ENCODE measurements at places on chromosomes 1 and 21.

GRCh38 chr21:46549650-46550049, 55.2 kb downstream of the S100B start:
- DNase-seq: no peak

- no peak for DNase-seq
Observed at GRCh38 chr1:238832106-238832505, 554.3 kb upstream of the CHRM3 start.

- DNase-seq: no peak
Observed at GRCh38 chr1:40264354-40264781, 6.3 kb downstream of the ZMPSTE24 start.

GRCh38 chr1:31095298-31095981, 29.9 kb upstream of the PUM1 start:
- no peak for DNase-seq

GRCh38 chr1:206563367-206564207, 48.7 kb downstream of the EIF2D start:
- DNase-seq: no peak

- DNase-seq: no peak
Observed at GRCh38 chr1:22236166-22236565, 93.3 kb upstream of the WNT4 start.

DNA sequence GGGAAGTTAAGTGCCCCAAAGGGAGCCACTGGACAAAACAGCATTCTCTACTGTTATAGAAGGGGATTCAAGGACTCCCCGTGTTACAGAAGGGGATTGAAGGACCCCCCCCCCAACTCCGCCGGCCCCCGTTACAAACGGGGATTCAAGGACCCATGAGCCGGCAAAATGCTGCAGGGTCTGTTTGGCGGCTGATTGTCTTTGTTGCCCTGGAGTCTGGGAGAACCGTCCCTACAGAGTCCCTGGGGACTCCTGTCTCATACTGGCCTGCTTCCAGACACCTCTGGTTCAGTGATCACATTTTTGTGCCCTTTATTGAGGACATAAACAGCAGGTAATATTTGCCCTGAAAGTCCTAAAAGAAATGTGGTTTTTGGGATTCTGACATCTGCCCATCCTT, 96.4 kb downstream of the SYF2 start:
- DNase-seq: no peak

- DNase-seq: no peak
Observed at GRCh38 chr1:180494370-180494769, 8.0 kb downstream of the ACBD6 start.

GRCh38 chr1:20840731-20841130, 53.6 kb upstream of the HP1BP3 start:
- DNase-seq: no peak

DNA sequence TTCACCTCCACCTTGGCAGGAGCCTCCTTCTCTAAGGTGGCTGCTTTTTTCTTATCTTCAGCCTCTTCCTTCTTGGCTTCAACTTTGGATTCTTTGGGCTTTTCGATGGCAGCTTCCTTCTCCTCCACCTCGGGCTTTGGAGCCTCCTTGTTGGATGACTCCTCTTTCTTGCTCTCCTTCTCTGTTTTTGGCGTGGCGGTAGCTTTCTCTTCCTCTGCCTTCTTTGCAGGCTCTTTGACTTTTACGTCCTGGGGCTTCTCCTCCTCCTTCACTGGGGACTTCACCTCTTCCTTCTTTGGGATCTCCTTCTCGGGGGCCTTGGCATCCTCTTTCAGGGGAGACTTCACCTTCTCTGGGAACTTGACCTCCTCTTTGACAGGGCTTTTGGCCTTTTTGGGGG, 13.9 kb upstream of the CD2 start:
- DNase-seq: no peak

- peak; percentile 22 for DNase-seq
Observed at GRCh38 chr1:178541829-178542553, 29.1 kb downstream of the TEX35 start.

- no peak for DNase-seq
Observed at GRCh38 chr1:200775850-200776249, 37.2 kb downstream of the CAMSAP2 start.

- DNase-seq: no peak
Observed at GRCh38 chr1:96568639-96569038, 152.9 kb upstream of the PTBP2 start.

DNA sequence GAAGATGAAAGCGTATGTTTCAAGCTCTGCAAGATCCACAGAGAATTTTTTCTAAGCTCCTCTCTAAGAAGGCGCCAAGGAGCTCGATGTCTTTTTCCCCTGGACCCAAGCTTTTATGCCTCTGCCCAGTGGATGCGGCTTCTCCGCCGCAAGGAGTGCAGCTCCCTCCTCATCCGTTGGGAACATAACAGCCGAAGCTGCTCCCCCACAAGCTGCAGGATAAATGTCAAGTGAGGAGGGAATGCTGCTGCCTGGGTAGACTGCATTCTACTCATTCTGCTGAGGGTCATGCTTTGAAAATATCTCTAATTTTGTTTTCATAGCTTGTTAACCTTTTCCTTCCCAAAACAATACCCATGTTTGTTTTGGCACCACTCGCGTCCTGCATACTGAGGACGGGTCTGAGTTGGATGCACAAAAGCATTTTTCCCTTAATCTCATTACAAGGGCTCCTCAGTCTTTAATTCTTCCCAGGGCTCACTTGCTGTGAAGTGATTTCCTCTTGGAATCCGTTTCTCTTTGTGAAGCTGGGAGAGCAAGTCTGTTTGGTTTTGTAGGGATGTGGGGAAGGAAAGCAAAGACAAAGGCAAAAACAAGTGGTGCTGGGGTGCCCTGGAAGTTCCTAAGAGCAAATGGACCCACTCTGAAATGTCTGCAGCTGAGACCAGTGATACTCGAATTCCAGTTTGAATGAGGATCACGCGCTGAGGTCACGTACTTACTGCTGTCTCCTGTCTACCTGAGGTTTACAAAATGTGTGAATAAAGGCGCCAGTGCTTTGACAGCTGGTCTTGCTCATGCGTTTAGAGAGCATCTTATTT, 134.0 kb upstream of the IRF2BP2 start:
- DNase-seq: no peak

GRCh38 chr1:98405581-98406074, 255.9 kb upstream of the SNX7 start:
- DNase-seq: no peak

DNA sequence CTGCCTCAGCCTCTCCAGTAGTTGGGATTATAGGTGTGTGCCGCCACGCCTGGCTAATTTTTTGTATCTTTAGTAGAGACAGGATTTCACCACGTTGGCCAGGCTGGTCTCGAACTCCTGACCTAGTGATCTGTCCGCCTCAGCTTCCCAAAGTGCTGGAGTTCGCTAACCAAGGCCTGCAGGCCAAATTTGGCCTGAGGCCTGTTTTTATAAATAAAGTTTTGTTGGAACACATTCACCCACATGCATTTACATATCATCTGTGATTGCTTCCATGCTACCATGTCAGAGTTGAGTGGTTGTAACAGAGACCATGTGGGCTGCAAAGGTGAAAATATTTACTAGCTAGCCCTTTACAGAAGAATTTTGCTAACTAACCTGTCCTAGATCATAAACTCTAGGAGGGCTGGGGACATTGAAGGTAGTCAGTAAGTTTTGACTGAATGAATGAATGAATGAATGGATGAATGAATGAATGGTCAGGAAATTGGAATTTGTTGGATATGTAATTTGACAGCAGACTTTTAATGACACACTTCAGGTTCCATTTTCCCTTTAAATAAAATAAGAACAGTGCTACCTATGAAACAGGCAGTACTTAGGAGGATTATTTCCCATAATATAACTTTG, 38.4 kb downstream of the ROR1 start:
- DNase-seq: no peak

GRCh38 chr1:169318536-169319244, 48.9 kb downstream of the NME7 start:
- no peak for DNase-seq

GRCh38 chr1:35097224-35097623, 18.0 kb downstream of the ZMYM1 start:
- no peak for DNase-seq

DNA sequence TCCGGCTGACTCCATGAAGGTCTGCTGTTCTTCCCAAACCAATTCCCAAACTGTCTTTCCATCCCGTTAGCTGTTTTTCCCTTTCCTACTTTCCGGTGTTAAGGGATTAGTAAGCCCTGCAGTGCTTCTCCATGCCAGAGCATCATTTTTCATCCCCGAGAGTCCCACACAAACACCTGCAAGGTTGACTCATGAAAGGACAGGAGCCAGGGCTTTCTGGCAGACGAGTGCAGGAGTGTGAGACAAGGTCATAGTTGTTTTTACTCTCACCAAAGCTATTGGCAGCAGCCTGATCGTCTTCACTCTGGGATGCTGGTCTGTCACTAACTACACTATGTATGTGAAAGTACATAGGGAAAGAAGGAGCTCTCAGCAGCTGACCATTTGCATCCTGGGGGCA, 10.2 kb upstream of the BECN2 start:
- no peak for DNase-seq

DNA sequence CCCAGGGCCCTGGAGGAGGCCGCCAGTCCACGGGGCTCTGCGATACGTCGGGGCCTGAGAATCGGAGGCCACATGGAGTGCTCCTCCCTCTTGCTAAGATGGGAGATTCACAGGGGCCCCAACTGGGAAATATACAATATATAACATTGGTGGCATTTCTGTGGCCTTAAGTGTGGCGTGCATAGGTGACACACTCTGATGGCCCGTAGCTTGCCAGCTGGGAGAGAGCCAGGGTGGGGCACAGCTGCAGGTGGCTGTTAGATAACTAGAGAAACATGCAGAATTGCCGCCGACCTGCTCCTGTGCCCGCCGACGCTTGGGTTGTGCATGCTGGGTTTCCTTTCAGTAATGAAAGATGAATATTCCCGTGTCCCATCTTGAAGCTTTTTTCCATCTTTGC, 30.1 kb downstream of the UMODL1 start:
- no peak for DNase-seq

GRCh38 chr21:29342363-29342957, 43.7 kb downstream of the BACH1 start:
- no peak for DNase-seq

DNA sequence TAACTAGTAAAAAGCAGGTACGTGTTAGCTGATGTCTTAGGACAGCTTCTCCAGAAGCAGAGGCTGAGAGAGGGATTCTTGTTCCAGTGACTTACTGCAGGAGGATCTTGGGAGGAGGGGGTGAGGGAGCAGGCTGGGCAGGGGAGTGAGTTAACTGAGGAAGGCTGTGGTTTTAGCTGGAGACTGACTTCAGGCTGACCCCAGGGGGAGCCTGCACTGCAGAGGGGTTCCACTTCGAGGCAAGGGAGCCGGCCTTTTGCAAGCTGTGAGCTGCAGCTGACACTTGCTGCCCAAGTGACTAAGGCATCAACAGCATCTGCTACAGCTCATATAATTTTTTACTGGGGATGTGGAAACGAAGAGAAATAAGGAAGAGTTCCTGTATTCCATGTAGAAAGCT, 50.4 kb upstream of the SOD1 start:
- no peak for DNase-seq

DNA sequence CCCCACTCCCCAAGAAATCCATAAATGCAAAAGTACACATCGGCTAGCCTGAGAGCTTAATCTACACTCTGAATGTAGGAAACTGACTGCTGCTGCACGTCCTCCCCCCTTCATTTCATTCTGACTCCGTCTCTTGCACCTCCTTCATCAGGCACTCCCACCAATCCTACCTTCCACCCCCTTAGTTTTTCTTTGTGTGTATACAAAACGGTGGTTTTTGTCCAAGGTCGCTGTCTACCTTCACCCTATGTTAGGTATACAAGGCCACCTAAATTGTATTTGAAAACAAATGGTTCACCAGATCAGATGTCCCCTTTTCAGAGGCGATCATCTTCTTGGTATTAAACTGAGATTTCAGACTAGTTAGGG, 1.9 kb downstream of the WDR26 start:
- DNase-seq: no peak

DNA sequence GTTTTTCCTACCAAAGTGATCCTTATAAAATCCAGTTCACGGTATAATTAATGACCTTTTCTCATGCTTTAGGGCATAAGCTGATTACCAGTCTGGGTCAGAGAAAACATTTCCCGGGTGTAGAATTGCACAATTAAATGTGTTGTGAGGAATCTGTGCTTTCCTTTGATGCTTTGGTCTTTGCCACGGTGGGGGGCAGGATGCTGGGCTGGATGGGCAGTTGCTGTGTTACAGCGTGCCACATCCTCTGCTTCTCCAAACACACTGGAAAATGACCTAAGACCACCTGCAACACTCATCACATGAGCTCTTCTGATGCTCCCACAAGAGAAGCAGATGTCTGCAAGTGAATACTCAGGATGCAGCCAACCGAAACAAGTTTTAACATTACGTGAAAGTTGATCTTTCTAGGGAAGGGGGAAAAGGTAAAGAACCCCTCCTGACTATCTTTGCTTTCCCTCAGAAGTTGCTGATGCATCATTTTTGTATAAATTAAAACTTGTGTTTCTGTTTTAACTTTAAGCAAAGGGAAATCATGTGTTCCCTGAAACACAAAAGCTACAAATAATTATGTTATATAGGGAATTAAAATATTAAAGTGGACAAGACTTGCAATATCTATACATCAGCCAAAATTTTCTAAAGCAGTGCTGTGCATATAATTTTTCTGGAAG, 515.3 kb upstream of the NR5A2 start:
- DNase-seq: no peak

GRCh38 chr1:244287726-244288125, 164.0 kb downstream of the ADSS2 start:
- DNase-seq: no peak

GRCh38 chr1:62210960-62211359, 16.3 kb downstream of the L1TD1 start:
- DNase-seq: no peak

- DNase-seq: no peak
Observed at GRCh38 chr1:203656796-203657747, 30.4 kb downstream of the ATP2B4 start.

- DNase-seq: no peak
Observed at GRCh38 chr1:180241716-180242544, 11.9 kb downstream of the LHX4 start.

- DNase-seq: no peak
Observed at GRCh38 chr1:187244623-187245022, 415.9 kb downstream of the PLA2G4A start.

- no peak for DNase-seq
Observed at GRCh38 chr1:37265786-37266667, 208.4 kb upstream of the ZC3H12A start.

DNA sequence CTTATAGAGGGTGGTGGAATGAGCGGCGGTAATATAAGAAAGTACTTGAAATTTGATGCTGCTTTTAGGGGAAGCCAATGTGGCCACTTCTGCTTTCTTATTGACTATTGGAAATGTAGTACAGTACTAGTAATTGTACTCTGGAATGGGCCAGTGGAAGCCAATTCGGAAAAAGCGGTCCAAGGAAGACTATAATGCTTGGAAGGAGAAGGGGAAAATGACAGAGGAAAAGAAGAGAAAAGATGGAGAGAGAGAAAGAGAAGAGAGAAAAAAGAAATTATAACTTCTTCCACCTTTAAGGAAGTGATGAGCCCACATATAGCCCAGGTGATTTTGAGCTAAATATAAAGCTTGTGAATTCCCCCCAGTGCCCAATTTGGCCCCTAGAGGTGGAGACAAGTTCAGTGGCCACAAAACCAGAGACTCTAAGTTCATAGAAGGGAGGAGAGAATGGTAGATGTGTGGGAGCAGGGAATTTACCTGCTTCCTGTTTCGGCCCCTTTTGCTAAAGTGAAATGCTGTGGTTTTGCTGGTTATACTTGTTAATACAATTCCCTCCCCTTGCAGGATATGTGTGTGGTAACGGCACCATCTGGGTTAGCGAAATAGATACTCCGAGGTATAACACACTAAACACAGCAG, 35.7 kb upstream of the DUSP10 start:
- DNase-seq: no peak

GRCh38 chr1:207754974-207755700, 3.3 kb downstream of the CD46 start:
- DNase-seq: no peak

- no peak for DNase-seq
Observed at GRCh38 chr1:150909585-150910180, 16.5 kb upstream of the SETDB1 start.

Measured in activated naive CD4-positive, alpha-beta T cell (primary cell).